ENCODE measurements at places on chromosomes 6 and 20. TPM values are rescaled to one million over a fixed set of nuclear protein-coding genes. Genes with fewer than 3 reads are reported as not detected.

GRCh38 chr20:17916433-17916891, 52.1 kb downstream of the SNX5 start:
- no peak for DNase-seq

GRCh38 chr6:157715728-157716164, 107.3 kb upstream of the SNX9 start:
- DNase-seq: peak; percentile 86

GRCh38 chr20:49475292-49476015, 7.0 kb downstream of the KCNB1 start:
- DNase-seq: no peak

DNA sequence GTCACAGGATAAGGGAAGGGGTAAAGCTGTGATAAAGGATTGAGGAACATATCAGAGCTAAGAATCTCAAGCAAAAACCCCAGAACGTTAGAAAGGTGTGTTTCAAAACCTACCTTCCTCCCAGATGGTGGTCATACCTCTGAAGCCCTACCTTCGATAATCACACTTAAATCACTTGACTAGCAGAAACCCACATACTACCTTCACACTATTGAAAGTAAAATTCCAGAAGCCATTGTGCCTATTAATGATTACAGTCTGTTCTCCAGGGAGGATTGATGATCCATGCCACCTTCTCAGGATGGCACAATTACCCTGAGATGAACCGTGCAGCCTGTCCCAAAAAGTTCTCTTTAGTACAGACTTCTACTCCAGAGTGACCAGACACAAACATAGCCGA, 72.3 kb upstream of the SOX4 start:
- no peak for DNase-seq

DNA sequence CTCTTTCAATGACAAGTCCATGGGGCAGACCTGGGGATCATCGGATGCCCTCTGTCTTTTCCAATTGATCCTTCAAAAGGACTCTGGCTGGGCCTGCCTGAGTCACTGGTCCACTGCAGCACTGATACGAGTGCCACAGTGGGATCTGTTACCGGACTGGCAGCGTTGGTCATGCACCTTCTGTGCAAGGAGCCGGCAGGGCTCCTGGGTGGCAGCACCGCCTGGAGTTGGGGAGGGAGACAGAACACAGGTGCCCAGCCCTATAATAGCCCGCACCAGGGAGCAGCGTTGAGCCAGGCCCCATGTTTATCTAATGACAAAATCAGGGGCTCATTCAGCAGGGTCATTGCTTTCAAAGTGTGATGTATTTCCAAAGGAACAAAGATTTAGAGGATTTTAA, 64.2 kb upstream of the NXT1 start:
- no peak for DNase-seq

- DNase-seq: peak; percentile 21
Observed at GRCh38 chr20:1440024-1440423, 26.6 kb downstream of the NSFL1C start.

DNA sequence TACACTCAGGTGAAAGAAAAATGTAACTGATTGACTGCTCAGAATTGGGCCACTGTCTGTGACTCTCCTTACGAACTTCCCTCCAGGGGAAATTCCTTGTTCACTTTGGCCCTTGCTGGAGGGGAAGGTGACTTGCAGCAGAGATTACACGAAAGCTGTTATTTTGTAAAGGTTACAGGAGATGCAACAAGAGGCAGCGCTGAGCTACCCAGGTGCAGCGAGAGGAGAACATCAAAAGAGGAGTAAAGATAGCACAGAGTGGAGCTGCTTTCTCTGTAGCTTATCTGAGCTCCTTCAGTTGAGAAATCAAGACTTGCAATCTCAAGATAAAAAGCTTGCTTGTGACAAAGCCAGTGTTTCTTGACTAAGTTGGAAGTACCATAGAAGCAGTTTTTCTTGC, 144.6 kb downstream of the ARHGAP18 start:
- no peak for DNase-seq

ID1 gene
- 404 TPM for total RNA-seq

TNXB gene
- 0.97 TPM for total RNA-seq

DEFB123 gene
- not detected for total RNA-seq

HTR1E gene
- not detected for total RNA-seq

SNAP25 gene
- total RNA-seq: not detected

HLA-DRB5 gene
- not detected for total RNA-seq

CRISP2 gene
- total RNA-seq: not detected

SGK2 gene
- total RNA-seq: not detected

Measured in HFFc6 (cell line).